Fibroblast of pulmonary artery (primary cell): ENCODE measurements at places on chromosomes 7 and 10.

DNA sequence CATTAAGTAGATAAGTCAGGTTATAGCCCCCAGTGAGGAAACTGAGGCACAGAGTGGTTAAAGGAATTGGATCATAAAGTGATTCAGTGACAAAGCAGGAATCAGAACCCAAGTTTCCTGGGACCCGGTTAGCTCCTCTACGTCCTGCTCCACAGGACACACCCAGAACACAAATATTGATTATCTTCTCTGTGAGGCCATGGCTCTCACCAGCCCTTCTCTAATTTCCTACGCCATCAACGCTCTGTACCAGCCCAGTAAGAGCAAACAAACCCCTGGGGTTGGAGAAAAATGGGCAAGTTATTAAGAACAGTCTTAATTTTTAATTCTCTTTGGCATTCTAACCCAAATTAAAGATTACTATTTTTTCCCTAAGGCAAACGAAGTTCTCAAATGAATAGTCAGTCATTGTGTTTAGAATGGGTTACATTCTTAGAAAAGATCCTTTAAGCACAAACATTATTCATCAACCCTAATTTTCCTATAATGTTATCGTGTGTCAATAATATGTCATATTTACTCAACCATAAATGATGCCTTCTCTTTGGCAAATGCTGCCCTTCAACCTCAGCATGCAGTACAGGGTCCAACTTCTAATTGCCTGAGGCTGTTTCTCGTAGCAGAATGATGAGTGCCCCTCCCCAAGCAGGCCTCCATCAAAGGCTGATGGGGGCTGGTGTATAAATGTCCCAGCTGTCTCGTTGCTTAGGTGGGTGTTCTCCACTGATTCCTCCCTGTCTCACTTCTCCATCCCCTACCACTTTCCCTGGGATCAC is 25.4 kb upstream of the TM9SF3 start:
- DNase-seq = no peak

GRCh38 chr7:144842377-144842851 is 6.6 kb upstream of the TPK1 start:
- DNase-seq = peak; percentile 79

- peak; percentile 54 for DNase-seq
These were observed 240.4 kb downstream of the KIAA1217 start for GRCh38 chr10:24449321-24449740.

DNA sequence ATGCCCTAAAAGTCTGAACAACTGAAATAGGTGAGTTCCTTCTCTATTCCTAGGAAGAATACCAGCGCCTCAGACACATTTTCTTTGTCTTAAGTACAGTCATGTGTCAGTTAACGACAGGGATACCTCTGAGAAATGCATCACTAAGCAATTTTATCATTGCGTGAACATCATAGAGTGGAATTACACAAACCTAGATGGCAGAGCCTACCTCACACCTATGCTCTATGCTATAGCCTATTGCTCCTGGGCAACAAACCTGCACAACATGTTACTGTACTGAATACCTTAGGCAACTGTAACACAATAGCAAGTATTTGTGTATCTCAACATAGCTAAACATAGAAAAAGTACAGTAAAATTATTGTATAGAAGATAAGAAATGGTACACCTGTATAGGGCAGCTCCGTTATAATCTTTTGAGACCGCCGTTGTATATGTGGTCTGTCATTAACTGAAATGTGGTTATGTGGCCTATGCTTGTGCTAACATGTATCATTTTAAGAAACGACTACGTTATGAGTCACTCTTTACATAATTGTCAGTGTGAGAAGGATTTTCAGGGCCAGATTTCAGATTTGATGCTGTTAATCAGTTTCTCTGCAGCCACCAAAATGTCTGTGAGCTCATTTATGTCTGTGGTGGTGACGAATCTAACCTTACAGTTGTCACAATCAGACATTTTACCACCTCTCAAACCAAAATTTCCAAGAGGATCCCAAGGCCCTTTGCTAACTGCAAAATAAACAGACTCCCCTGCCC is 66.1 kb upstream of the STK17A start:
- DNase-seq = no peak

- no peak for DNase-seq
These were observed 28.8 kb upstream of the KLHL7 start for GRCh38 chr7:23076772-23077171.

GRCh38 chr10:79018521-79019011 is 50.2 kb upstream of the ZMIZ1 start:
- DNase-seq = peak; percentile 4

DNA sequence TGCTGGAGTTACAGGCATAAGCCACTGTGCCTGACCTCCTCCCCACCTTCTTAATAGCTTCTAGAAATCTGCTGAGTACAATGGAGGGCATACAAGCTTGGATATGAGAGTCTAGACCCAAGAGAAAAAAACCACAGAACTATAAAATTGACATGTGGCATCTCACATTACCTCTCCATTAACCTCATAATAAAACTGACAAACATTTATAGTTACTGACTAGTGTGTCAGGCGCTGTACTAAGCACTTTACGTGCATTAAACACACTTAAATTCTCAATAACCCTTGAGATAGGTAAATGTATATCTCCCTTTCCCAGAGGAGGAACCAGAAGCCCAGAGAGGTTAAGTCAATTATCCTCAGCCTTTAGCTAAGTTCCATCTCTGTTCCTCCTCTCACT is 300.5 kb upstream of the MYO3A start:
- no peak for DNase-seq

DNA sequence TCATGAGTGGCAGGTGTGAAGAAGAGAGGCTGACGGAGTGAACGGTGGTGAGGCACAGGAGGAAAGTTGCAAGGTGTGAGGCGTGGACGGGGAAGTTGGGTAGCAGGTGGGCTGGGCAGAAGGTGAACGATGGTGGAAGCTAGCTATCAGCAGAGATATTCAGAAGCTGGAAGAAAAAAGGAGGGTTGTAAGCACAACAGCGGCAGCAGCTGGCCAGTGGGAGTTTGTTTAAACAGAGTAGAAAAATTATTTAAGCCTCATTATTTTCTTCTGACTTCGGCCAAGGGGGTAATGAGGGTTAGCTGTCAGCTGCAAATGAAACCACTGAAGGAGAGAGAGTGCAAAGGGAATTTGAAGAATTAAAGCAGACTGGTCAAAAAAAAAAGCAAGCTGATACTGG is 62.1 kb upstream of the PRKAR2B start:
- DNase-seq = no peak

DNA sequence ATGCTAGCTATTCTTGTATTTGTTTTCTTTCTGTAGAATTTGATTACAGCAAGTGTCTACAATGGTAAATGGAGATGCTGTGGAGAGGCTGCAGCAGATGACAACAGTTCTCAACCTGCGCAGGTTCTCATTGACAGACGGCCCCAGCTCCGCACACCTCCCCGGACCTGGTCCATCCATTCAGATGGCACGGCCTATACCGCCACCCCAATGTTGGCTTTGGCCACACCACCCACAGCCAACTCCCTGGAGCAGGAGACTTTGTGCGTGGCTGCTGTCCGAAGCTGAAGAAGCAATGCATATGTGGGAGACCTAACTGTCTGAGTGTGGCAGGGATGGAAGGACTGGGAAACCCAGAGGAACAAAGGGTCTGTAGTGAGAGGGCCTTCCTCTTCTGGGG is 116.4 kb upstream of the TCERG1L start:
- no peak for DNase-seq

DNA sequence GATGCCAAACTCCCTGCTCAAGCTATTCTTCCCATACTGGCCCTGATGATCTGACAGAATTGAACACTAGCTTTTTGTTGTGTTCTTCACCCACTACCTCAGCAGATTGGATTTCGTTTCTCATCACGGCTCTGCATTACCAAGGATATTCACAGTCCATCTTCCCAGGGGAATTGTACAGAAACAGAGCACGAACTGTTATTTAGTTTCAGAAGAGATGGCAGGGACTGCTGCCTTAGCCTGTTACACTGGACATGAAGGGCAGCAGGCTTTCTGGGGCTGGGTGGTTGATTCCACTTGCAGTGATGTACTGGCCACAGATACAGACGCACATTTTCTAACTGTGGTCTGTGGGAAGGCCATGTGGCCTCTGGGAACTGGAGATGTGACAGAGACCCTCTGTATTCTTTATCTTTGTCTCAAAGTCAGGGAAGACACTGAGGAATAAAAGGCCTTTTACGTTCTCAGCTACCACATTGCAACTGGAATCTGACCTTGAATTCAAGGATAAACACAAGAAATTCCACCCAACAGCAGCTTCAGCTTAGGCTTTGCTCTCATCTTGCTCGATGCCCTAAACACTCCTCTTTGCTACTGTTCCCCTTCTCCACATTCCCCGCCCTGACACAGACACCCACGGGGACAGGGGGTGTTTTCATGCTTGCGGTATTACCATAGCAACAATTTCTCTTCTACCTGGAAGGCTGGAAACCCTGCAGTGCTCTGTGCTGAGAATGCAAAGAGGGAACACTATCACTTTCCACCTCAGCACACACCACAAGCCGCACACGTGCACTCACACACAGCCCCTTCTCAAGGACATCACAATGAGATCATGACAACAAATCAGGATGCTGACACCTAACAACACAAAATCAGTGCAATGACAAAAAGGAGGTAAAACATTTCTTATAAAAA is 81.7 kb downstream of the RNF216 start:
- peak; percentile 24 for DNase-seq

DNA sequence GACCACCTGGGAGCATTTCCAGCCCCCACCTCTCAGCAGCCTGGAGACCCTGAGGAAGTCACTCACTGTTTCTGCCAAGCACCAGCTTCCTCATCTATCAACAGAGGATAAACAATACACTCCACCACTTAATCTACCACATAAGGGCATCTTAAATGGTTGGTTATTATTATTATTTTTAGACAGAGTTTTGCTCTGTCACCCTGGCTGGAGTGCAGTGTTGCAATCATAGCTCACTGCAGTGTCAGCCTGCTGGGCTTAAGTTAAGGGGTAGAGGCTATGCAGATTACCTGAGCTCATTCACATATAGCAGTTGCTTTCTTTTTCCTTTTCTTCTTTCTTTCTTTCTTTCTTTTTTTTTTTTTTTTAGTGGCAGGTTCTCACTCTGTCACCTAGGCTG is 59.5 kb upstream of the ELN start:
- DNase-seq = no peak

DNA sequence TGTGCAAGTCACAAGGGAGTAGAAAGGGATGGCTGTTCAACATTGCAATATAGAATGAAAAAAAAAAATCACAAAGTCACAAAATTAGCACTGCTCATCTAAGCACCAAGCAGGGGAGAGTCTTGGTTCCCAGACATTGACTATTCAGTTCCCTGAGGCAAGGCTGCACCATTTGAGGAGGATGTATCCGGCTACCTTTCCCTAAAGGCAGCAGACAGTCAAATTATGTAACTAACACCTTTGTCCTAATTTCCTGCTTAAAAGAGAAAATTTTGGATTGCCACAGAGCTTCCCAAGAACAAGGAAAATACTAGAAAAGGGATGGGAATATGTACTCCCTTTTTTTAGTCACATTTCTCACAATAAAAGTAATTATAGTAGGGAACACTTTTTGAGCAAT is 148.1 kb downstream of the PCLO start:
- no peak for DNase-seq

GRCh38 chr7:15989194-15989593 is 302.7 kb upstream of the MEOX2 start:
- no peak for DNase-seq

GRCh38 chr7:46145412-46145811 is 224.3 kb upstream of the IGFBP3 start:
- peak; percentile 98 for DNase-seq

- no peak for DNase-seq
These were observed 14.8 kb downstream of the SLIT1 start for GRCh38 chr10:97171001-97171400.

- no peak for DNase-seq
These were observed 363.3 kb downstream of the NRG3 start for GRCh38 chr10:82238291-82238690.

DNA sequence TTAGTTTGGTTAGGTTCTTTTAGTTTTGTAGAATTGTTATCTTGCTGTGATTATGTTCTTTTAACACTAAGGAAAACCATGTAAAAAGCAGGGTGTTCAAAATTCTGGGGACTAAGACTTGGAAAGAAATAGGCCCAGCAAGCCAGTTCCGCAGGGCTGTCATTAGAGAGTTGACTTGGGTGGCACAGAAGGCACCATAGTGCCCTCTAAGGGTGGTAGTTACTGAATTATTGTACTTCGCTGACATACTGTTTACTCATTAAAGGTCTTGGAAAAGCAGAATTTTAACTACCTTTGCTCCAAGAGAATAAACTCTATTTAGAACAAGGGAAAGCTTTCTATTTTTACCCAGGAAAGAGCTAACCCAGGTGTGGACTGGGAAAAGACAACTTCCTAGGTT is 86.5 kb downstream of the OTUD1 start:
- peak; percentile 50 for DNase-seq

GRCh38 chr7:150953061-150953997 is 24.8 kb downstream of the KCNH2 start:
- no peak for DNase-seq

- DNase-seq = peak; percentile 21
These were observed 131.1 kb upstream of the SHH start for GRCh38 chr7:155943251-155943899.

DNA sequence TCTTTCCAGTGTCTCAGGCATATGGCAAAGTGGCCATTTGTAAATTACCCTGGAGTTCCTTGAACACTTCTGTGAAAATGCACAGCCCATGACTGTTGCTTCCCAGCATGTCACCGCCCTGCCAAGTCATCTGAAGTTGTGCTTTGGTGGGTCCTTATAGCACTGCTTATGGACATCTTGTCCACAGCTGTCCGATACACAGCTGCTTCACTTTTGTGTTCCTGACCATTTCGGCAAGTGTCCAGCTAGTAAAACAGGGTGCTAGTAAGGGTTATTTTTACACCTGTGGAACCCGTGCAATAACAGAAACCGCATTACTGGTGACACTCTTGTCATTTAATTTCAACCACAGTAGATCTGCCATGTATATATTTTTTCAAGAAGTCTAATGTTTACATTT is 29.7 kb downstream of the PIP4K2A start:
- DNase-seq = no peak

DNA sequence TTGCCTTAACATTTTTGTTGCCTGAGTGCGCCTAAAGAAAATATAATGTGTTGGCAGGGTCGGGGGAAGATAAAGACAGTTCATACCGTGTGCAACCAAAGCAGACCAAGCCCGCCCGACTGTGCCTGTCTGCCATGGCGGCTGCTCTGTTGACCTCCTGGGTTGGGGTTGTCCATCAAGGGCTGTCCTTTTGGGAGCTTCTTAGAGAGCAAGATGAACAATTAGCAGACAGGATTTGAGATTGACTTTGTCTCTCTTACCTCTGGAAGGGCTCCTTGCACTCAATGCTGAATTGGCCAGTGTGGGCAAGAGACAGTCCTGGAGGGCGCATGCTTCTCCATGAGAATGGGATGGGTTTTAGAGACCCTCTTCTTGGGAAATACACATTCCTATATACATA is 319.6 kb downstream of the GLRX3 start:
- no peak for DNase-seq

DNA sequence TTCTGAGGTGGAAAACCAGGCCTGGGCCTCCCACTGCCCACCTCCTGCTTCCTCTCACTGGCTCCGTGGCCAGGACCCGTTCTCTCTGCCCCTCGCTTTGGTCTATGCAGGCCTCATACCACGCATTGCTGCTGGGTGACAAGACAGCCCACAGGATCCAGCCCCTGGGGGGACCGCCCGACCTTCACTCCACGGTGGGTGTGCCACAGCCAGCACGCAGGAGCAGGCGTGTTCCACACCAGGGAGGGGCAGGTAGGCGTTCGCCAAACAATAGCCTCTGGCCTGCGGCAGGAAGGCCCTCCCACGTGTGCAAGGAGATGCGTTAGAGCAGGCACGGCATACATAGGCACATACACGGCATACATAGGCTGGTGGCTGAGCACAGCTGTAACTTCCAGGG is 233.4 kb downstream of the WDR37 start:
- DNase-seq = no peak
